H1 (cell line): ENCODE measurements at places on chromosomes 6 and 20.

- DNase-seq: no peak
These were observed 122.9 kb upstream of the SLC22A23 start for GRCh38 chr6:3579652-3580175.

DNA sequence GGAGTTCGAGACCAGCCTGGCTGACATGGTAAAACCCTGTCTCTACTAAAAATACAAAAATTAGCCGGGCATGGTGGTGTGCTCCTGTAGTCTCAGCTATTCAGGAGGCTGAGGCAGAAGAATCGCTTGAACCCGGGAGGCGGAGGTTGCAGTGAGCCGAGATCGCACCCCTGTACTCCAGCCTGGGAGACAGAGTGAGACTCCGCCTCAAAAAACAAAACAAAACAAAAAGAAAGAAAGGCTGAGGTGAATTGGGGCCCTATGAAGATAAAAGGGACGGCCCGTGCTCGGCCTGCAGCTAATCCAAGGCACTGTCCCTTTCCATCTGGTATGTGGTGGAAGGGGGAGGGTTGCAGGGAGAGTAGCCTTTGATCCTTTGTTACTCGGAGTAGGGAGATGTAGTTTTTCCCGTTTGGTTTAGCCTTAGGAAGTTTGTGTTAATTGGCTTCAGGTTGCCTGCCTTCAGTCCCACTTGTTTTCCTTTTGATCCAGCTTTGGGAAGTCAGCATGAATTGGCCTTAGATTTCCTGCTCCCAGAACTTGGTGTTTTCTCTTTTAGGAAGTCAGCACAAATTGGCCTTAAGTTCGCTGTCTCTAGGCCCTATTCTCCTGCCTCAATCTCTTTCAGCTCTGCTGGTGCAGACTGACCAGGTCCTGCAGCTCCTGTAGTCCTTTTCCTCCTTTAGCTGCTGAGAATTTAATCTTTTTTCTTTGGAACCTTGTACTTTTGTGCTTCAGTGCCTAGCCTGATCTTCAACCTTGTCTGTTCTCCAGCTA lies 36.1 kb upstream of the PAQR8 start:
- DNase-seq: peak; percentile 50

GRCh38 chr20:3043322-3043721 lies at the start of gene GNRH2:
Gene GNRH2 (plus strand): TSS chr20:3043622. CDS start chr20:3044415, 793 bp downstream.
- no peak for DNase-seq

GRCh38 chr20:51381557-51381956 lies 161.0 kb downstream of the NFATC2 start:
- no peak for DNase-seq

DNA sequence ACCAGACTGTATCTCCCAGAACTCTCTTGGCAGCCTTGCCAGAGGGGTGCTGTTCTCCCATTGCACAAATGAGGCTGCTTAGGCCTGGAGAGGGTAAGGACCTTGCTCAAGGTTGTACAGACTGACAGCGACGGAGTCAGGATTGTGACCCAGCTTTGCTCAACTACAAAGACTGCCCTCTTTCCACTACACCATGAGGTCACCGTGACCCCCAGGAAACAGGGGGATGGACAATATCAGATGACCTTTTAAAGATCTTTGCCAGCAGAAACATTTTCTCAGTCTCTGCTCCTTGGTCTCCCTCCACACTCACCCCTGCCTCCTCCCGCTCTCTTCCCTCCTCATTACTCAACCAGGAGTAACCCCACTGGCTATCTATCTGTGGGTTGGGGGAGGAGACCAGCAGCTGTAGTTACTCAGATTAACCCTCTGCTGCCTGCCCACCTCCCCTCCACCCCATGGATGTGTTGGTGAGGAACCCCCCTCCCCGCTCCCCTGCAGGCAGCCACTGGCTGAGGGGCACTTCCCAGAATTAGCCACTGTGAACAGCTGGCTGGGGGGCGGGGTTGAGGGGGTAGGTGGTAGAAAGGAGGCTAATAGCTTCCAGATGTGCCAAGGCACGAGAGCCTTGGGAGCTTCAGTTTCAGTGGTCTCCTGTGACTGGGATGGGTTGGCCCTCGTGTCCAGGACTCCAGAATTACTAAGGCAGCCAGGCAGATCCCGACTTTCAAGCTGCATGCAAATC lies 26.9 kb upstream of the MRPS18A start:
- no peak for DNase-seq

DNA sequence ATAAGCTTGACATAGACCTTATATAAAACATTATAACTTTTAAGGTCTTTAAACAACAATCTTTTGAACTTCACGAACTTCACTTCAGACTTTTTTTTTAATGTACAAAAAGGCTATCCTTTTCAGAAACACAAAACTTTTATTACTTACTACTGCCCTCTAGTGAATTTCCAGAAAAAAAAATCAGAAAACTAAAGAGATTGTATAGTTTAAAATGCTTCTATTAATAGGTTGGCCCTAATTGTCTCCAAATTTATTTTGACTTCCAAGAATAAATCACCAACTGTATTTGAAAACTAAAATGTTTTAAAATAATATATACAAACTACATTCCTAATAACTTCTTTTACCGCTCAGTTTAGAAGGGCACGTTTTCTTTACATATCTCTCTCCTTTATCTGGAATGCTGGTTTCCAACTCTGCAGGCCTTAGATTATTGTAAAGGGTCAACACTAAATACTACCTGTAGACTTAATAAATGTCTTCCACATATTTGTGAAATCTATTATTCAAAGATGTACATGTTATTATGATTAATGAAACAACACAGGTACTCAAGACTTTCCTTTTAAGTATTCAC lies 66.8 kb downstream of the LMBRD1 start:
- DNase-seq: no peak

- DNase-seq: no peak
These were observed 273.0 kb upstream of the PREP start for GRCh38 chr6:105675715-105676397.

DNA sequence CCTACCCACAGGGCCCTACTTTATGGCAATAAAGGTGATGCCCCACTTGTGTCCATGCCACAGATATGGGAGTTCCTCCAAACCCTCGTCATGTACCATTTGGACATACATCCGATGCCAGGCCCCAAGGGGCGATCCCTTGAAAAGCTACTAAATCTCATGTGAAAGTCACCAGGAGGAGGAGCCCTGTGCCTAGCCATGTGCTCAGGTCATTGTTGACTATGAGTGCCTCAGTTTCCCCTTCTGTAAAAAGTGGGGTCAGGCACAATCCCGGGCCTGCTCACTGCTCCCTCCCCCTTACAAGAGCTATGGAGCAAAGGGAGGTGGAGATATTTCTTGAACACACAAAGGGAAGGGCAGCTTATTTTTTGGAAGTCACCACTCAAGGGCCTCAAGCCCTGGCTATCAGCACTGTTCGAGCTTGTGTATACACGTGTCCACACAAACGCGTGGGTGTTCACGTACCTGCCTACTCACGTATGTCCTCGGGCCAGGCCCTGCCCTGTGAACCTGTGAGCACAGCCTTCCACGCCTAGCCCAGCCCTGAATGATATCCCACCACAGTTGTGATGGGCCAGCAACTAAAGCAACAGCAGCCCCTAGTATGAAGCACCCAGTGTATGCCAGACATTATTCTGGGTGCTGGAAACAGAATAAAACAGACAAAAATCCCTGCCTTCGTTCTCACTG lies 1.9 kb downstream of the ACTL10 start:
- DNase-seq: no peak

- no peak for DNase-seq
These were observed 234.9 kb downstream of the KCNQ5 start for GRCh38 chr6:72856801-72857200.

DNA sequence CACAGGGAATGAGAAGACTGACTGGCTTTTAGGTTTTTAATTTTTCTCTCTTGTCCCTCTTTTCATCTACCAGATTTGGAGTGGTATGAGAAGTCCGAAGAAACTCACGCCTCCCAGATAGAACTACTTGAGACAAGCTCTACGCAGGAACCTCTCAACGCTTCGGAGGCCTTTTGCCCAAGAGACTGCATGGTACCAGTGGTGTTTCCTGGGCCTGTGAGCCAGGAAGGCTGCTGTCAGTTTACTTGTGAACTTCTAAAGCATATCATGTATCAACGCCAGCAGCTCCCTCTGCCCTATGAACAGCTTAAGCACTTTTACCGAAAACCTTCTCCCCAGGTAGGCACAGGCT lies 644 bp downstream of the MAD2L1BP start:
- no peak for DNase-seq

GRCh38 chr6:138465007-138465645 lies 34.2 kb downstream of the NHSL1 start:
- DNase-seq: no peak

GRCh38 chr6:55568808-55569439 lies 10.1 kb downstream of the HMGCLL1 start:
- no peak for DNase-seq

DNA sequence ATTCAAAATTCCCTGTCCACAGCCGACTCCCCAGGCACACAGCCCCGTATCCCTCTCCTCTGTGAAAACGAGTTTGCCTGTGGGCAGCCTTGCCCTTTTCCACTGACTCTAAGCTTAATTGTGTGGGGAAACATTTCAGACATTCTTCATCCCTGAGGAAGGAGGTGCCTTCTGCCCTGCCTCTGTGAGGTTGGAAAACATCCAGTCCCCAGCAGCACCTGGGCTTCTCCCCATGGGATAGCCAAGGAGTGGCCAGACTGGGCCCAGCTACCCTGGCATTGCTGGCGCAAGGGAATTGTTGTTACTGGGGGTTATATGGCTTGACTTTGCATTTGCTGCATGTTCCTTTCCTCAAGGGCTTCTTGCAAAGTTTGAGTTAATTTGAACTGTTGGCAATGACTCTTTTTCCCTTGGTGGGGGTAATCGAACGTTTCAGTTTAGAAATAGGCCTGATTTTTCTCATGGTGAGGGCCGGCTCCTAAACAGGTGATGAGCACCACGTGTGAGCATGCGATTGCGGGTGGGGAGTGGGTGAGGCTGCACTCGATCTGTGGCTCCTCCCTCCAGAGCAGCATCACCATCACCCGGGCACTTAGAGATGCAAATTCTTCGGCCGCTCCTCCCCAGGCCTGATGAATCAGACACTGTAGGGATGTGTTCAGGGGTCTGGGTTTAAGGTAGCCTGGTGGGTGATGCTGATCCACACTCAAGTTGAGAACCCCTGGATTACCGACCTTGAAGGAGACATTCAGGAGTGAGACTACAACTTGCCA lies 29.9 kb downstream of the GABRR2 start:
- no peak for DNase-seq

GRCh38 chr20:6489361-6490171 lies 277.9 kb upstream of the BMP2 start:
- DNase-seq: no peak

- no peak for DNase-seq
These were observed 68.2 kb downstream of the KHDRBS2 start for GRCh38 chr6:62217866-62218265.

- no peak for DNase-seq
These were observed 39.9 kb upstream of the HMGA1 start for GRCh38 chr6:34196833-34197195.

DNA sequence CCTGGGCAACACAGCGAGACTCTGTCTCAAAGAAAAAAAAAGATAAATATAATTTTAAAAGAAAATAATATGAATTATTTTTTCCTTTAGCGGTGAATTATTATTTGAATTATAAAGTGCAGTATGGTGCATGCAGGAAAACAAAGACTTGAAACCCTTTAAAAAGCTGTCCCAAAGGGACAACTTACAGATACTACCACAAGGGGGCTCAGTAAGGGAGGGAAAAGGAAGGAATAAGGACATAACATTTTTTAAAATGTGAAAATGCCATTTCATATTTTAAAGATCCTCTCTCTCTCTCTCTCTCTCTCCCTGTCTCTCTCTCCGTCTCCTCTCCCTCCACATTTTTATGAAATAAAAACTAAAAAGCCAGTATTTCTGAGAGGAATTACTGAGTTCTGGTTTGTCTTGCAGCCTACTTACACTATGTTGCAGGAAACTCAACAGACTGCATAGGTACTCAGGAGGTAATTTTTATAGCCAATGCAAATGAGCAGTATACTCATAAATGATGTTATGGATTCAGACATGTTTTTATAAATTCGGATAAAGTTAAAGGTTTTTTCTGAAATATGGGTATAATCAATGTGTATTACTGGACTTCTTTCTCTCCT lies 455.0 kb upstream of the GJE1 start:
- DNase-seq: no peak

DNA sequence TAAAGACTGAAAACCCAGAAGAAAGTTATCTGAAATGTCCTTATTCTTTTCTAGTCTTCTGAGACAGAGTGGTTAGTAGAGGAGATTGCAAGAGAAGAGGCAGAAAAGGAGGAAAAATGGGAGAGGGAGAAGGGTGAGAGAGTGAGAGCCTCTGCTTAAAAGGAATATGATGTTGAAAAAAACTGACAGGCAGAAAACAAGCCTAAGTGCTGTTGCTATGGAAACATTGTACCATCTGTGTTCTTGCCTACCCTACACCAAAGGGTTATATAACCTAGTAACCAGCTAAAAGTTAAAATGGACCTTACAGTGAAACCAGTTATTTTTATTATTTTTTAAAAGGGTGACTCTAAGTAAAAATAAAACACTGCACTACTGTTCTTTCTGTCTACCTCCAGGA lies 28.3 kb upstream of the SH3BGRL2 start:
- DNase-seq: no peak

DNA sequence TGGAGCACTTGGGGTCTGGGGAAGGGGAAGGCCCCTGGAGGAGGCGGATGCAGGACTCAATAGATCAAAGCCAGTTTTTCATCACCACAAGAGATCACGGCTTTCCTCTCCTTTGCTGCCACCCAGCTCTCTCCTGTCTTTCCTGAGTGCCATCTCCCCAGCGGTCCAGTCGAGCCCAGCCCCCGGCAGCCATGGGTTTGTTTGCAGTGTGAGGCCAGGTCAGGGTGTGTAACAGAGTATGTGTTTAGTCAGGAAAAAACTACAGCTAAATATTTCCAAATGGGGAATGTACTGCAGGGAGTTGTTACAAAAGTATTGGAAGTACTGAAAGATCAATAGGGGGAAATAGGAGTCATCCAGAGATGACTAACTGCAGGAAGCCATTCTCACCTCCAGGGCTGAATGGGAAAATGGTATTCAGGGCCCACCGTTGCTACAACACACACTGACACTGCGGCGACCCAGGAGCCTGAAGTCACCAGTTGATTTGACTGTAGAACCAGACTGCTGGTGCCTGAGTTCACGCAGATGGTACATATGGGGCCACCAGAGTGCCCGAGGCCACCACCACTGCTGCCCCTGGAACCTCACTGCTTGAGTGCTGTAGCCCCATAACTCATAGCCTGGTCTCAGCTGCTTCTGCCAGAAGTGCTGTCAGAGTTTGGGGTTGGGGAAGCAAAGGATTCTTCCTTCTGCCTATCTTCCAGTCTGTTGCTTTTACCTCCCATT lies 23.6 kb upstream of the FANCE start:
- no peak for DNase-seq

DNA sequence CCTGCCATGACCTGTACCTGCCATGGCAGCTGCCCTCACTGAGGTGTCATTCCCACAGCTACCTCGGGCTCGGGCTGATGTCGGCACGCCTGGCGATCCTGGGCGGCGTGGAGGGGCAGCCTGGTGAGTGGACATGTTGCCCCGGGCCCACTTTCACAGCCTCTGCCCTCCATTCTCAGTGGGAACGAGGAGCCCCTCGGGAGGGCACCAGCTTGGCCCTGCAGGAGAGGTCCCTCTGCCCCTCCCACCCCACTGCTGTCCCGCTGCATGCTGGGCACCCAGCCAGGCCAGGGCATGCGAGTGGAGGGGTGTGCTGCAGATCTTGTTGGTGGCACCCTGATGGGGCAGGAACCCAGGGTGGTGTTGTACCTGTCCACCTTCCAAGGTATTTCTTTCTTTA lies 23.0 kb downstream of the ENTPD6 start:
- no peak for DNase-seq
